CD4-positive, alpha-beta T cell treated with Interleukin-4 for 1 hour (primary cell): ENCODE measurements at places on chromosomes 5 and 9.

GRCh38 chr5:171299851-171300250 lies 9.2 kb upstream of the TLX3 start:
- DNase-seq, result no peak

DNA sequence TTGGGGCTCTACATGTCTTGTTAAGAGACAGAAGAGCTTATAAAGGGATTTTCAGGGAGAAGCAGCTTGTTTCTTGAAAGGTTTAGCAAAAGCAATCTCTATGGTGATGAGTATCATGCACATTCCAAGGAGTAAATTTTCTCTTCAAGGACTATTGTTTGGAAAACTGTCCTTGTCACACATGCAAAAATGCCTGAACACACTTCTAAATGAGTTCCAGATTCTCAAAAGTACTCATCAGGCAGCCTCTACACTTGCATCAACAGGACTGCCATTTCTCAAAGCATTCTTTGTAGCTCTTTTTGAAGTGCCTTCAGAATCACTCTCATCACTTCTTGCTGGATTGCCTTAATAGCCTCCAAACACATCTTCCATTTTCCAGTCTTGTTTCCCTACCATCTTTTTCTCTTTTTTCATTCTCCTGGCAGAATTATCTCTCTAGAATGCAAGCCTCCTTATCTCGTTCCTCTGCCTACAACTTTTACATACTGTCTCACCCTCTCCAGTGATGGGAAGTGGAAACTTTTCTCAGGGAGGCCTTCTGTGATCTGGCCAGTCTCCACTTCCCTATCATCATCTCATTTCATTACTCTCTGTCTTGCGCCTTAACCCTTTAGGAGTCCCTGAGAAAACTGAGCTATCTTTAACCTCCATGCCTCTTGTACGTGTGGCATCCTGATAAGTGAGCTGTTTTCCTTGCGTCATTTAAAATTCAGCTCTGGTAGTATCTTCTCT lies 631.5 kb upstream of the TLE4 start:
- no peak for DNase-seq

DNA sequence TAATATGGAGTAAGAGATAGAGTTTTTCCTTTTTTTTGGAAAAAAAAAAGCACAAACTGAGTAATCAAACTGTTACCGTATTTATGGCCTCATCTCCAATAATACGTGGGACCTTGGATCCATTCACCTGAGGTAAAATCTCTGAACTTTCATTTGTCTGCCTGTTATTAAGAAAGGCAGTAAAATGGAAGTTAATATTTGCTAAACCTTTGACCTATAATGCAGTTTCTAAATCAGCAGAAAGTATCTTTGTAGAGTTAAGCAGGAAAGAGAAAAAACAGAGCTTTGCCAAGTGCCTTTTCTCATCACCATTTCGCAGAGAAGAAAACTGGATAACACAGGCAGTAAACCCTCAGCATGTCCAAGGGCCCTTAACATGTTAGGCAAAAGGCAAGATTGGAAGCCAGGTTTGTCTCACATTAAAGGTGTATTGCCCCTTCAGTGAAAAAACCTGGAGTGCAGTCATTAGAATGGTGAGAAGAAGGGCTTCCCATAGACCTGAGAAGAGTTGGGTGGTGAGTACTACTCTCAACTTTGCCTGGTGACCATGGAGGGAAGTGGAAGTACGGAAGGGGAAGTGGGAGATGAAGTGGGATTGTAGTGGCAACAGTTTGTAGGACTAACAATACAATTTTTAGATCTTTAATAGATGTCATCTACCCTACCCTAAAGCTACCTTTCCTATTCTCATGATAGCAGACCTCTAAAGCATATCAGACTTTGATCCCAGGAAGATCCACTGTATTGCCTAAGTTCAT lies 65.4 kb upstream of the GRAMD2B start:
- DNase-seq, result no peak

GRCh38 chr9:93369686-93370085 lies 81.8 kb upstream of the FAM120A start:
- no peak for DNase-seq

- DNase-seq, result peak; percentile 52
Observed at GRCh38 chr9:131394464-131395156, 724 bp downstream of the PRRC2B start.

GRCh38 chr9:98485706-98486105 lies 223.0 kb downstream of the GABBR2 start:
- DNase-seq, result no peak

- DNase-seq, result no peak
Observed at GRCh38 chr9:72315510-72316311, 49.3 kb downstream of the ZFAND5 start.

- DNase-seq, result no peak
Observed at GRCh38 chr5:138610415-138610917, 35.3 kb upstream of the HSPA9 start.

DNA sequence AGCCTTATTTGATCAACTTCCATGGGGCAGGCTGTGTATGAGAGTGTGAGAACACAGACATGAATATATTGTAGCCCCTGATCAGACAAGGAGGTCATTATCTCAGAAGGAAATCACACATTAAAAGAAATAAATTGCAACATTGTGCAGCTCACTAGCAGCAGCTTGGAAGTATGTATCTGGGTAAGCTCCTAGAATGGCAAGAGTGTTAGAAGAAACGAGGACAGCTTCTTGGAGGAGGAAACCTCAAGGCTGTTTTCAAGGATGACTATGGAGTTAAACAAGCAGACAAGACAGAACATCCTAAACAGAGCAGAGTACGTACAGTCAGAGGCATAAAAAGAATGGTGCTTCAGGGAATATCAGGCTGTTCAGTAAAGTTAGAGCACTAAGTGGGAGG lies 511.0 kb downstream of the SLCO4C1 start:
- DNase-seq, result no peak

DNA sequence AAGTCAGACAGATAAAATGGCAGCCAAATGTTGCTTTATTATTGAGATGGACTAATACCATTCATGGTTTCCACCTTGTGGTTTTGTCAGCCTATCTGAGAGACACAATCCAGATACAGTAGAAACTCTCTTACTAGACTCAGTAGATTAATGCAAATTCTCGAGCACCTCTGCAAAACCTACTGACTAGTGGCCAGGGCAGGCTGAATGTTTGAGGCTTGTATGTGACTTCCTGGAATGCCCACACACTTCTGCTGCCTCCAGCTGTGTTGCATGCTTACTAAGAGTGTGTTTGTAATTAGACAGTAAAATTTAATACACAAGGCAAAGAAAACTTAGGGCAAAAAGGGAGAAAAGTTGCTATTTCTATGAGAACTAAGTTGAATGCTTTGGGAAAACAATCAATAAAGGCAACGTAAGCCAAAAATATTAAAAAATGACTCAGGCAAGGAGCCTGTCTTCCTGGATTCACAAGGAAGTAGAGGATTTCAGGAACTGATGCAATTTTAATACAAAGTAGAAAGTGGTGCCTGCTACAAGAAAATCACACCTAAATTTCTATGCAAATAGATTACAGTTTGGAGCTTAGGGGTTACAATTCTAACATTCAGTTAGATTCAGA lies 30.2 kb upstream of the CCNG1 start:
- DNase-seq, result no peak

- no peak for DNase-seq
Observed at GRCh38 chr9:110207071-110207641, 803 bp downstream of the C9orf152 start.

GRCh38 chr5:150174285-150174684 lies 7.7 kb downstream of the CDX1 start:
- DNase-seq, result no peak

DNA sequence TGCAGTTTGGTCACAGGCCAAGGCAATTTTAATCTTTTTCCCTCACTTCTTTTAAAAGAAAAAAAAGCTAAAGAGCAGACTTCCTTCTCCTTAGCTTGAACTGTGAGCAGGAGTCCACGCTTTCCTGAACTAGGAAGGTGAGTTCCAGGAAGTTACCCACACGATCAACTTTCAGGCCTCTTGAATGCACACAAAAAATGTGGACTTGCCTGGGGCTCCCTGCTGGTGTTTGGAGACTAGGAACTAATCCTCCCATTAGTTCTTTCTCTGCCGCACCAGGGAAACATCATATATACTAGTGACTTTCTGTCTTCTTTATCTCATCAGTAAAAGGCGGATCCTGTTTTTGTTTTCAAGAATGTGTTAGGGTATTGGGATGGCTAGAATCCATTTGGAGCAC lies 240.0 kb downstream of the GOLPH3 start:
- no peak for DNase-seq

GRCh38 chr9:123684393-123685149 lies 245.4 kb downstream of the DENND1A start:
- DNase-seq, result no peak

GRCh38 chr9:76135902-76136301 lies 245.4 kb downstream of the PCSK5 start:
- no peak for DNase-seq

- no peak for DNase-seq
Observed at GRCh38 chr5:140674211-140674610, 835 bp upstream of the DND1 start.

DNA sequence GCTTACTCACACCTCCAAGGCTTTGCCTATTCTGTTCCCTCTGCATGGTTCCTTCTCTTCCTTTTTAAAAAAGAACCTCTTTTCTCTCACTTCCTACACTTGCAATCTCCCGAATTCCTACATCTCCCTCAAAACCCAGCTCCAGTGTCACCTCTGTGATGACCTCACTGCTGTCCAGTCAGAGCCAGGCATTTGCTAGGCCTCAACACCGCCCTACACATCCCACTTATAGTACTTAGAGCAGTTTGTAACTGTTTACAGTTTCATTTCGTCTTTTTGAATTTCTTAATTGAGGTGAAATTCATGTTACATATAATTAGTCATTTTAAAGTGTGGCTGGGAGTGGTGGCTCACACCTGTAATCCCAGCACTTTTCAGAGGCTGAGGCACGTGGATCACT lies 30.8 kb downstream of the CD14 start:
- DNase-seq, result no peak

DNA sequence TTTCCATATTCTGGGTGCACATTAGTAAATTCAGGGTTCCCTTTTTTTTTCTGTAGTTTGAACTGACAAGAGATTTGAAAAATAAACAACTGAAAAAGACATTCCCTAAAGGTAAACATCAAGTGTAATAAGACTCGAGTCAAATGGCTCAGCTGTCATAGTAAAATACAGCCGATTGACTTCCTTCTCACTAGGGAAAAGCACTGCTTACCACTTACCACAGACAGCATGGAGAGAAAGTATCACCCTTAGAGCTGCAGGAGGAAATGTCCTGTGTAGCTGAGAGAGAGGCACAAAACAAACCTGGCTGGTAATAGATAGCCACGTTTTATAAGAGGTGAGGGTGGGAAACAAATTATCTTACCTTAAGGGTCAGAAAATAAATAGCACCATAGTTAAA lies 12.1 kb upstream of the DMAC1 start:
- DNase-seq, result no peak
